NCI-H1417 treated with DMSO at 0.1 percent for 48 hours (cell line): ENCODE measurements at places on chromosomes 2 and 18.

GRCh38 chr18:45775743-45776142, 49.7 kb upstream of the SIGLEC15 start:
- DNase-seq: no peak

DNA sequence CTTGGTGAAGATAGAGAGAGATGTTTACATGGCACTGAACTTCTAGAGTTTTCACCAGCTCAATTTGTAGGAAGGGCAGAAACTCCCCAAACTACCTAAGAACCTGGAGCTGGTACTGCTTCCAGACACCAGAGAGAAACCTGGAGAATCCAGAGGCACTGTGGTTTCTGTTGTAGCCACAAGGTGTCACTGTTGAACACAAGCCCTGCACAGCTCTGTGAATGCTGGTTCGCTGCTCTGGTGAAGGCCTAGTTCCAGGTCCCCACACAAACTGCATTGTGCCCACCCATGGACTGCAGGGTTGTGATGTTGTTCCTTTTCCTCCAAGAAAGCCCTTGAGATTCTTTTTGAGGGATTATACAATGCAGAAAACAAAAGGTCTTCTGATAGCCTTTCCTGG, 150.5 kb upstream of the HS6ST1 start:
- DNase-seq: no peak

- no peak for DNase-seq
These were observed 60.0 kb downstream of the GCA start for GRCh38 chr2:162403884-162404283.

GRCh38 chr2:109134741-109135358, 5.8 kb downstream of the SH3RF3 start:
- DNase-seq: no peak

DNA sequence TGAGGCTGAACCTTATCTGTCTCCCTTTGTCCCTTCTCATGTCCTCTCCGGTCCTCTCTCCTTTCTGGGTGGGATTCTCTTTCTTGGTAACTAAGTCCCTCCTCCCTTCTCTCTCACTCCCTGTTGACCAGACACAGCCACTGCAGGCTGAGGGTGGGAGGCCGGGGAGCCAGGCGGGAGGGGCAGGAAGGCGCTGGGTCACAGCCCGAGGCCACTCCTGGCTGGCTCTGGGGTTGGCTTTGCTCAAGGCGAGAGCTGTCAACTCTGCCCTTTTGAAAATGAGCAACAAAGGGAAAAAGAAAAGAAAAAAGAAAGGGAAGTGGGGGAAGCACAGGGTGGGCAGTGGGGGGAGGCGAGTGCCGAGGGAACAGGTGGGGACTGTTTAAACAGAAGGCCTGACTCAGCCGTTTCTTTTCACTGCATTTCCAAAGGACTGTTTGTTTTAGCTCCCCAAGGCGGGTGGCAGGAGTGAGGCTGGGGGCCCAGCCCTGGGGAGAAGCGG, 70.5 kb upstream of the IGFBP5 start:
- peak; percentile 80 for DNase-seq

- no peak for DNase-seq
These were observed 124.2 kb upstream of the ARL4C start for GRCh38 chr2:234621120-234621519.

GRCh38 chr2:157757500-157757899, 118.6 kb downstream of the ACVR1 start:
- no peak for DNase-seq

GRCh38 chr2:18426174-18426573, 134.3 kb downstream of the RDH14 start:
- no peak for DNase-seq

GRCh38 chr2:221429741-221430491, 142.2 kb downstream of the EPHA4 start:
- DNase-seq: no peak

DNA sequence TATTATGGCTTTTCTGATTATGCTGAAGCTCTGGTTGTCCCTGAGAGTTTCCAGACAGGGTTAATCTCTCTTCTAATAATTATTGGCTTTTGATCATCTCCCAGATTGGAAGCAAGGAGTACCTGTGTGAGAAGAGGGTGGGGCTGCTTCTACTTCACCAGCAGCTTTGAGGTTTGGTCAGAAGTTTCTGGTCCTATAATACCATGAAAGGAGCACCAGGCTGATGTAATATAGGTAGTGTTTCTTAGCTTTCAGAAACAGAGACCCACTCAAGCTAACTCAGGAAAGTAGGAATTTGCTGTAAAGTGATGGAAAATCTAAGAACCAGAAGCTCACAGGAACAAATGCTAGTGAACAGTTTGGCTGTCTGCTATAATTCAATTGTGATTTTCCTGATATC, 57.6 kb downstream of the SGPP2 start:
- no peak for DNase-seq

DNA sequence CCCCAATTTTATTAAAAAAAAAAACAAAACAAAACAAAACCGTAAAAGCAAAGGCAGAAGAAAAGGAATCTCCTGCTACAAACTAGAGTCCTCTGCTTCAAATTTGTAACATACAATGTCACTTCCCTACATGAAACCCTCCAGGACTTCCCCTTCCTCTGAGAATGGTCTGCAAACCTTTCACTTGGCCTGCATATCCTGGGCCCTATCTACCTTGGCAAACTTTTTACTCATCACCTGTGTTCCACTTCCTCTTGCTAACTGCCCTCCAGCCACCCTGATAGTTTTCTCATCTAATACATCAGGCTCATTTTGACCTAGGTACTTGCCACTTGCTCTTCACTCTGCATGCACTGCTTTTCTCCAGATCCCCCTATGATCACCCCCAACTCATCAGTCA, 255.5 kb downstream of the ETAA1 start:
- no peak for DNase-seq

DNA sequence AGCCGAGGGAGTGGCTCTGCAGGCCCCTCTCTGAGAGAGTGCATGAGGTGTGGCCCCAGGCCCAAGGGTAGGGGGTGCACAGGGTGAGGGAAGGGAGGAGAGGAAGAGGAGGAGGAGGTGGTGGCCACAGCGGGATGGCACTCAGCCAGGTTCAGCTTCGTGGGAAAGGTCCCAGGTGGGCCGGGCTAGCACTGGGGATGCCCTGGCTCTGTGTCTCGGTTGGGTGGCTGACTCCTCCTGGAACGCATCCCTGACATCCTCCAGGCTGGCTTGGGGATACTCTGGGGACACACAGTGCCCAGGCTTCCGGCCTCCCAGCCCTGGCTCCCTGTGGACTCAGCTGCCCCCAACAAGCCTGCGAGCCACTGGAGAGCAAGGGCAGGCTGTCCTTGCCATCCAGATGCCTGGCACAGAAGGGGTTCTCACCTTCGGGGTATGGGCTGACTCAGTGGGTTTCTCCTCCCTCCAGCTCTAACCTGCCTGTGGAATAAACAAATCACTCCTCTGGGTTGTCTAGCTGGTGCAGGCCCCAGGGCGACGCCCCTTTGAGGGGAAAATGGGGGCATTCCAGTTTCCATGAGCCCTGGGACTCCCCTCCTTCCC, 582 bp upstream of the ZAP70 start:
- DNase-seq: no peak

DNA sequence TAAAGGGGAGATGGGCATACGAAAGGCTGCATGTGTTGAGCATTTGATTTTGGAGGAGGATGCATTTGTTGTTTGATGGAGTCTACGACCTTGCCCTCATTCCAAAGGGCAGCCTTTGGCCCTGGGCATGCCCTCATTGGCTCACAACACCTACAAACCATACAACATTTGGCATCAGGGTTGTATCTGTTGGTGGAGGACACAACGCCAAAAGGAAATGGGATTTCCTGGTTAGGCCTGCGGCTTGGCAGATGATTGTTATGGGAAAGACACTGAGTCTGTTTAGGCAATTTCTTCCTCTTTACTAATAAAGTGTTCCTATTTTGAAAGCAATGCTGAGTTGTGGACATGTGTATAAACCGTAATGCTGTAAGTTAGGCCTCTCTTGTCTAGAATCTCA, 246.9 kb downstream of the LDLRAD4 start:
- DNase-seq: no peak

- no peak for DNase-seq
These were observed 41.3 kb upstream of the EGR4 start for GRCh38 chr2:73334620-73335019.

DNA sequence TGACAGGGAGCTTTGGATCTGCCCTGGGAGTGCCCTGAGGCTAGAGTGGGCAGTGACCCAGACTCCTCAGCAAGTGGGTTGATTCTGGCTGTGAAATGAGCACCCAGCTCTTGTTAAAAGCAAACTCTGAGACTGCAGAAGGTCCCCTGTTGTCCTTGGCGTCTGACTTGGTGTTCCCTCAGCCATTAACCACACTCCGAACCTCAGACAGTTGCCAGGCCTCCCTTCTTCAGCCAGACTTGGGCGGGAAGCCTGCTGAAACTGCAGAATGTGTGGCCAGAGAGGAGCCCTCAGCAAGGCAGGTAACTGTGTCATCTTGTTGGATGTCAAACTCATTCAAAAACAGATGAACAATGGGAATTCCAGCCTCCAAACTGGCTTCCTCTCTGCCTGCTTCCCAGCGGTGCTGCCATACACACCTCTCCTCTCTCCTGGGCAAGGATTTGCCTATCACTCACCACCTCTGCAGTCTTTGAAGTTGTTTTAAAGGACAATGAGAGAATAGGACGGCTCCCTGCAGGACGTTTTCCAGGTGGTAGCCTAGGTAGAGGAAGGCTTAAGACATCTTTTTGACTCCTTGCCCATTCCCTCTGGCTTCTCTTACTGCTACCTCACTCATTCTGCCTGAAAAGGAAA, 38.9 kb upstream of the B3GNT2 start:
- no peak for DNase-seq

GRCh38 chr2:16172324-16173175, 232.2 kb downstream of the MYCN start:
- DNase-seq: no peak
